ENCODE measurements at places on chromosomes 6 and 20.

DNA sequence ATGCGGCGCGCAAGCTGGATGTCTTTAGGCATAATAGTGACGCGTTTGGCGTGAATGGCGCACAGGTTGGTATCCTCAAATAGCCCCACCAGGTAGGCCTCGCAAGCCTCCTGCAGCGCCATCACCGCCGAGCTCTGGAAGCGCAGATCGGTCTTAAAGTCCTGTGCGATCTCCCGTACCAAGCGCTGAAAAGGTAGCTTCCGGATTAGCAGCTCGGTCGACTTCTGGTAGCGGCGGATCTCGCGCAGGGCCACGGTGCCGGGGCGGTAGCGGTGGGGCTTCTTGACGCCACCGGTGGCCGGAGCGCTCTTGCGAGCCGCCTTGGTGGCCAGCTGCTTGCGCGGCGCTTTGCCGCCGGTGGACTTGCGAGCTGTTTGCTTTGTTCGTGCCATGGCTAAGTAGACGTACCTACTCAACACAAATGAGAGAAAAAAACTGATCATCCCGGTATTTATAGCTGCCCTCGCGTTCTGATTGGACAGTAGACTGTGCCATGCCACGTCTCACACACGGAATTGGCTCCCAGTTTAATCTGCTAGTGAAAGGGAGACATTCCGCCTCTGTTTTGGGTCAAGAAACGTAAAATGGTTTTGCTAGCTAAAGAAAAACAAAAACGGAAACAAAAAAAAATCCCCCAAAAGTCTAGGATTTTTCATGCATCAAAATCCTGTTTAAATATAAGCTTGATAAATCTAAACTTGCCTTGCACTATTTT, 40.1 kb downstream of the OR2B2 start:
- DNase-seq, result peak; percentile 27

- no peak for DNase-seq
Measured at GRCh38 chr20:57743450-57744095, 33.8 kb upstream of the PMEPA1 start.

DNA sequence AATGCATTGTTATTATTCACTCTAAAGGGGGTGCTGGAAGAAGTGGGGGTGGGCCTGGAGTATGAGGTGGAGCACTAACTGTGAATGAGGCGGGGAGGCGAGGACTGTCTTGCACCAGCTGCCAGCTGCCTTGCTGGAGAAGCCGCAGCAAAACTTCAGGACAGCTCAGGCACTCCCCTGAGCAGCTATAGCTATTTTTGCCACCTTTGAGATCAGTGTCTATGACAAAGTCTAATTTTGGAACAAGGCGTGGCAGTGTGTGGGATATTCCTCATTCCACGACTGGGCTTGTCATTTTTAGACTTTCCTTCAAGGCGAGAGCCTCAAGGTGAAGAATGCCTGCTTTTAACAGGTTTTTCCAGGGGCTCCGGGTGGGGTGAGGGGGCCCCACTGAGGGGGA, 143.8 kb downstream of the DOK5 start:
- DNase-seq, result no peak

GRCh38 chr6:16651871-16652270, 109.4 kb downstream of the ATXN1 start:
- no peak for DNase-seq

GRCh38 chr6:228881-229651, 63.2 kb upstream of the DUSP22 start:
- DNase-seq, result no peak

GRCh38 chr20:20173254-20173653, 120.9 kb downstream of the CFAP61 start:
- DNase-seq, result no peak

GRCh38 chr20:18853946-18854646, 40.5 kb downstream of the SCP2D1 start:
- no peak for DNase-seq

- DNase-seq, result no peak
Measured at GRCh38 chr6:19180348-19181072, 656.7 kb upstream of the ID4 start.

DNA sequence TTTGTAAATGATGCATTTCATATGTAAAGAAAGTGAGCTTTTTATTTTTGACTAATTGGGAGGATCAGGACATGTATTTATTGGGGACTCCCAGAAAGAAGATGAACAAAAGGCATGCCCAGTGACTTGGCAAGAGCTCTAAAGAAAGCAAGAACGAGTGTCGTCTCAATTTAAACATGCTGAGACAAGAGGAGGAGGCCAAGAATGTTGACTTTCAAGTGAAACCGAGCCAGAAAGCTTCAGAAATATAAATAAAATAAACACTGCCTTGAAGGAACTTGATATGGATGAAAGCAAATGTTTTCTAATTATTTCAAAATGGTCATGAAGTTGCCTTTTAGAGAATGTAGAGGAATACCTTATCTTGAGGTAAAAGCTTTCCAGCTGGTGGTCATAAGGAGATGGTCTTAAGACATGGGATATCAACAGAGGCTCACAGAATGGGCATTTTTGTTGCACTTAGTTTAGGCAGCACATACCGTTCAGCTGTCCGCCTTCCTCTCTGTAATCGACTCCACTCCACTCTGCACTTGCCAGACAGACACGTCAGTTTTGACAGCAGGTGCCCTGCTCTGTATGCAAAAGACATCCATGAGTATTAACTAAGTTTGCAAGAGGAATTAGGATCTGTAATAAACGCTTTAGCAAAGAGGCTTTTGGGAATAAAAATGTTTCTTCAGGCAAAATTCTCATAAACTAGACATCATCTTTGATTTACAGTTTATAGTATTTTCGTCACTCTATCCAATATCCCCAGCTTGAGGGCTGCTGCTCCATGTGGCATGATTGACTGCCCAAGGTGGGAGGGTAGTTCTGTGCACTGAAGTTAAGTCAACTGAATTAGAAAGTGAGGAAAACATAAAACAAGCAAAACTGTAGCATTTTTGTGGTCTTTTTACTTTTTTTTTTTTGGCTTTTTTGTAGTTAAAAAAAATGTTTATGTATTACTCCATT, 613.1 kb downstream of the PKHD1 start:
- DNase-seq, result no peak

DNA sequence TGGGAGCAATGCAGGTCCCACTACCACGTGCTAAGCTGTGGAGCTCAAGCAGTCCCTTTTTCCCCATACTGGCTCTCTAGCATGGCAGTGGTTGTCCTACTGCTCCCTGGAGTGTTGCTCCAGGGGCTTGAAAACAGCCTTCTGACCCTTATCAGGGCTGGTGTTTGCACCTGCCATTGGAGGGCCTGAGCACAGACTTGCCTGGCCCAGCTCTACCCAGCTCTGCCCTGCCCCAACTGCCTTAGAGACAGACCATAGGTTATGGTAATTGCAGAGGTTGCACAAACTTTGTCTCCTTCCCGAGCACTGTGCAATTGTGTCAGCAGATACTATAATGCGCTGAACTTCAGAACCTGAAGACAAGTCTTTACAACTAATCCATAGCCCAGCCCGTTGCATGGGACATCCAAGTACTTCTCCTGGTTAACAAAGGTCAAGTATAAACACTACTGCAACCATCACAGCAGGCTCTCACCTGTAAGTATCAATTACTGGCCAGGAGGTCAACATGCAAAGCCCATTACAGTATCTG, 58.7 kb downstream of the PDSS2 start:
- no peak for DNase-seq

DNA sequence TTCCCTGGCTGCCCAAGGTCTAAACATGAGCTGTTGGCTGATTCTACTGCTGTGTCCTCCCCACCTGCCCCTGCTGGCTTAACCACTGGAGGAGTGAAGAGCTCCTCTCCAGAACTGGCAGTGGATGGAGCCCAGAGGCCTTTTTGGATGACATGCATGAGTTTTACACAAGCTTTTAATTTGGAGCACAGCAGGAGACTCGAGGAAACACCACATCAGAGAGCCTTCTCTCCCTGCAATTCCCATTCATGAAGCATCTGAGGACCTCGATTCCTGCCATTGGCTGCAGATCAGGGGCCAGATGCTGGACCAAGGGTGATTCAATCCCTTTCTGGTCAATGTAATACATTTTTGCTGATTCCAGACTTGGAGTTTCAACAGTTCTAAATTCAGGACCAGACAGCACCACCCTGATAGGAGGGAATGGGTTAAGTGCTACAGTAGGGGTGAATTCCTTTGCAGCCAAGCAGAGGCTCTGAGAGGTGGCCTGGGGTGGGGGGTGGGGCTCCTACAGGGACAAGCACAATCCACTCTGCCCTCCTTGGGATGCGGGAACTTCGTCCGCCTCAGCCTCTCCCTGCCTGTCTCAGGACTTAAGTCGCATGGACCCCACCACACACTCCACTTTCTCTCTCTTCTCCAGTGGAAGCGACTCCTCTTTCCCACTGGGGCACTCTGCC, 599 bp upstream of the PSORS1C1 start:
- no peak for DNase-seq

DNA sequence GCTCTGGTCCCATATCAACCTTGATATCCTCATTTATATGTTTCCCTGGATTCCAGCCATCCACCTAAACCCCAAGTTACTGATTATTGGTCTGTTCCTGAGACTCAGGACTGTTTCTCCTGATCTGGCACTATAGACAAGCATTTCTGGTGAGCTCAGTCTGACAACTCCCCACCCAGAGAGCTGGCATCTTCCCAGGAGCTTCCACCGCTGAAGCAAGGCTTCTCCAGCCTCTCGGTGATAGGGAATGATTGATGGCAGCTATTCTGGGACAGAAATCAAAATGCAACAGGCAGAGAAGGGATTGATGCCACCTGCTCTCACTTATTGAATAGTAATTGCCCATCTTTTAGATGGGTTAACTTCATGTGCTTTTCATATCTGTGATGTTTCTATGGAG, 169.7 kb upstream of the GGTLC1 start:
- no peak for DNase-seq

- DNase-seq, result no peak
Measured at GRCh38 chr6:124123617-124124209, 320.0 kb downstream of the NKAIN2 start.

DNA sequence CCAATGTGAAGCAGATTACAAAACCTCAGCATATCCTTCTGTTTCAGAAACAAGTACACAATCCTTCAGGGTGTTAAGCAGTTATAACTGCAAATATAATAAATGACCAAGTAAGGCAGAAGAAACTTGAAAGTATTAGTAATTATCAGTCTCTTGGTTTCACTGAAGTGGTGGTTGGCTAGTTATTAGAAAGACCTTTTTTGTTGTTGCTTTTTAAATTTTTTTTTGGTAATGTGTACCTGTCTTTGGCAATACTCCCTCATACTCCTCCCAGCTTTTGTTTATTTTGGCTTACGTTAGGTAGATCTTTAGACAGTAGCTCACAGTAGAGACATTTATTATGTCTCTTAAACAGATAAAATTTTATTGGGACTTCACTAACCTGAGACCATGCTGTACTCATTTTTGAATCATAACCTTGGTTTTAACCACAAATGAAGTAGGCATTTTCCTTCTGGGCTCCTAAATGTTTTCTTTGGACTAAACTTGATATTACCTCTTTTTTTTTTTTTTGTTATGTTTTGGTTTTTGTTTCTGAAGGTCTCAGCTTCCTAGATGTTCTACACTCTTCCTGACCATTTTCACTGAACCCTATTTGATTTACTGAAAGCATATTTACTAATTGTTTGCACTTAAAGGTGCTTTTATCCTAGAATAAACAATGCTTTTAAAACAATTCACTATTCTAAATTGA, 6.4 kb downstream of the CD2AP start:
- no peak for DNase-seq

GRCh38 chr6:46129291-46129628, 529 bp upstream of the ENPP4 start:
- DNase-seq, result no peak

DNA sequence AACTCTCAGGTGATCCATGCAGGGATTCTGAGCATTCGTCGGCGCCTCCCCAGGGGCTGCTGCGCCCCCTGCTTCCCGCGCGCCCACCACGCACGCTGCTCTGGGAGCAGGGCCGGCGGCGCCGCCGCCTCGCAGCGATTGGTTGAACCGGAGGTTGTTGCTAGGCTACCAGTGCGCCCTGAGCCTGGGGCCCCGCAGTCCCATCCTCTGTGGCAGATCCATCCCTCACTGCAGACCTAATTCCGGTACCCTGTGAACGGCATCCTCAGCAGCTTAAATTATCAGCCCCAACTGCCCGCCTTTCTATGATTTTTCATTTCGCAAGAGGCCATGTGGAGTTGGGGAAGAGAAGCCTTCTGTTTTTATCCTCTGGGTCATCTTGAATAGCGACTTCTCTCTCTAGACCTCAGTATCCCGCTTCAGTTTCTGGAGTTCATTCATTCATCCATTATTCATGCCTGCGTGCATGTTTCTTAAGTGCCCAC, 15.4 kb downstream of the PNPLA1 start:
- peak; percentile 30 for DNase-seq

DNA sequence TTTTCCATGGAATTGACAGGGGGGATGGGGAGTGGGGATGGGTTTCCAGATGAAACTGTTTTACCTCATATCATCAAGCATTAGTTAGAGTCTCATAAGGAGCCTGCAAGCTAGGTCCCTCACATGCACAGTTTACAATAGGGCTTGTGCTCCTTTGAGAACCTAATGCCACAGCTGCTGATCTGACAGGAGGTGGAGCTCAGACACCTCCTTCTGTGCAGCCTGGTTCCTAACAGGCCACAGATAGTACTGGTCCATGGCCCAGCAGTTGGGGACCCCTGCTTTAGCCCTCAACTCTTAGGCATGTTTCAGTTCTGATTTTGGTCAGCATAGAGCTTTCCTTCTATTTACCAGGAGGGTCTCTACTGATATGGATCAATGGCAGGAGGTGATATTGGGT, 251.6 kb downstream of the LAMA2 start:
- DNase-seq, result no peak

- DNase-seq, result no peak
Measured at GRCh38 chr6:108117427-108118358, 43.2 kb upstream of the OSTM1 start.

GRCh38 chr20:4956200-4956810, 45.0 kb downstream of the SLC23A2 start:
- no peak for DNase-seq

- no peak for DNase-seq
Measured at GRCh38 chr6:132511210-132511830, 1.6 kb downstream of the STX7 start.

GRCh38 chr20:41345729-41346067, 5.1 kb downstream of the LPIN3 start:
- DNase-seq, result no peak

GRCh38 chr6:165843121-165843520, 180.1 kb upstream of the PDE10A start:
- DNase-seq, result no peak

- no peak for DNase-seq
Measured at GRCh38 chr6:162345051-162345511, 382.5 kb downstream of the PRKN start.

DNA sequence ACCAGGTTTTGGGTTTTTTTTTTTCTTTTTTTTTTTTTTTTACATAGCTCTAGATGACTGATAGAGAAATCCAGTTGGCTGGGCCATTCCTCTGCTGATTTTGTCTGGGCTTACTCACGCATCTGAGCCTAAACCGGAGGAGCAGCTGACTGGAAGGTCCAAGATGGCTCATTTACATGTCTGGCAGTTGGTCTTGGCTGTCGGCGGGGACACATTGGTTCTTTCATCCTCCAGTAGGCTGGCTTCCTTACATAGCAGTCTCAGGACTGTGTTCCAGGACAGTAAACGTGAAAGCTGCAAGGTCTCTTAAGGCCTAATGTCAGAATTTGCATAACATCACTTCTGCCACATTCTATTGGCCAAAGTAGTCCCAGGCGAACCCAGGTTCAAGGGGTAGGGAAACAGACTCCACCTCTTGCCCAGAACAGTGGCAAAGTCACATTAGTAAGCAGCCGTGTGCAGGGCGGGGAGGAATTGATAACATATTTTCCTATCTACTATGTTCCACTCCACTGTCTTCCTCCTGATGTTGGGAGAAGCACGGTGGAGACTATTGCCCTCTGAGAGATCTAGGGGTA, 87.0 kb downstream of the CDH22 start:
- no peak for DNase-seq

Measured in anterior cingulate cortex (tissue), 58 donors.